M059J (cell line): ENCODE measurements at places on chromosomes 13 and 19. TPM values are rescaled to one million over a fixed set of nuclear protein-coding genes. Genes with fewer than 3 reads are reported as not detected.

The NOSIP gene
- total RNA-seq, result 122 and 129 TPM in 2 replicates

The TMIGD2 gene
- not detected in 2 replicates for total RNA-seq

The VSTM2B gene
- not detected in 2 replicates for total RNA-seq

The PCDH8 gene
- total RNA-seq, result not detected in 2 replicates

The A1BG gene
- total RNA-seq, result 67.3 and 68.9 TPM in 2 replicates

The ZNF154 gene
- total RNA-seq, result not detected in 2 replicates
